ENCODE measurements at places on chromosomes 3 and 15.

- DNase-seq, result no peak
Observed at GRCh38 chr3:37477275-37477674, 302.9 kb upstream of the LRRFIP2 start.

- DNase-seq, result no peak
Observed at GRCh38 chr3:10757821-10758130, 58.3 kb upstream of the SLC6A11 start.

DNA sequence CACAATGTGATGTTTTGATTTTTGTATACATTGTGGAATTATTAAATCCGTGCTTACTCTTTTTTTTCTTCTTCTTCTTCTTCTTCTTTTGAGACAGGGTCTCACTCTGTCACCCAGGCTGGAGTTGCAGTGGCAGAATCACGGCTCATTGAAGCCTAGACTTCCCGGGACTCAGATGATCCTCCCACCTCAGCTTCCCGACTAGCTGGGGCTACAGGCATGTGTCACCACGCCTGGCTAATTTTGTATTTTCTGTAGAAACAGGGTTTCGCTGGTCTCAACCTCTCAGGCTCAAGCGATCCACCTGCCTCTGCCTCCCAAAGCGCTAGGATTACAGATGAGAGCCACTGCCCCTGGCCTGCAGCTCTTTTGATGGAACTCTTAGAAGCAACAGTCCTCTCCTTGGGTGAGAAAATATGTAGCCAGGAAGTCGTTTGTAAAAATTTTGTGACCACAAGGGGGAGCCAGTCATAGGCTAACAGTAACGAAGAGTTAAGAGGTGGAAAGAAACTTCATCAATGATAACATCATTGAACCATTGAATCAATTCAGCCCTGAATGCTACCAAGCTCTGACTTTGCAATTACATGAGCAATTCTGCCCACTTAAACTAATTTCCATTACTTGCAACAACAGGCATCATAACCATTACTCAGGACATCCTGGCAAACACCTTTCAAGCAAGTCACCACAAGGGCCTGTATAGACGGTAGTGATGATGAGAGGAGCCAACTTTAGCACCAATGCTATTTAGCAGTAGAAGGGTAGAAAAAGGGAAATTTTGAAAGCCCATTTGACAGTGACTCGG, 16.7 kb upstream of the CMTM7 start:
- DNase-seq, result peak; percentile 57

DNA sequence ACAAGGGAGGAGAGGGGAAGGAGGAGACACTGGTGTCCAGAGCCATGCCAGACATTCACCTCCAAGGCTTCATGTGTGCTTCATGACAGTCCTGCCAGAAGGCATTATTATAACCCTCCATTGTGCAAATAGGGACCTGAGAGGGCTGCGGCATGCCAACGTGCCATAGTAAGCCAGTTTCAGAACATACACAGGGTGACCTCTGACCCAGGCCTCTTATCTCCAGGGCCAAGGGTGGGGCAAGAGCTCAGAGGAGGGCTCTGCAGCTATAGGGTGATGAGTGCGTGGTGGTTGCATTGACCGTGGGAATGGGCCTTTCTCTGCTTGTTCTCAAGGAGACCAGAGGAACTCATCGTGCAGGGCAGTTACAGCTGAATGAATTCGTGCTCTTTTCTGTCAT, 9.7 kb upstream of the ACSBG1 start:
- no peak for DNase-seq

GRCh38 chr15:94586099-94586498, 354.7 kb downstream of the MCTP2 start:
- DNase-seq, result no peak

DNA sequence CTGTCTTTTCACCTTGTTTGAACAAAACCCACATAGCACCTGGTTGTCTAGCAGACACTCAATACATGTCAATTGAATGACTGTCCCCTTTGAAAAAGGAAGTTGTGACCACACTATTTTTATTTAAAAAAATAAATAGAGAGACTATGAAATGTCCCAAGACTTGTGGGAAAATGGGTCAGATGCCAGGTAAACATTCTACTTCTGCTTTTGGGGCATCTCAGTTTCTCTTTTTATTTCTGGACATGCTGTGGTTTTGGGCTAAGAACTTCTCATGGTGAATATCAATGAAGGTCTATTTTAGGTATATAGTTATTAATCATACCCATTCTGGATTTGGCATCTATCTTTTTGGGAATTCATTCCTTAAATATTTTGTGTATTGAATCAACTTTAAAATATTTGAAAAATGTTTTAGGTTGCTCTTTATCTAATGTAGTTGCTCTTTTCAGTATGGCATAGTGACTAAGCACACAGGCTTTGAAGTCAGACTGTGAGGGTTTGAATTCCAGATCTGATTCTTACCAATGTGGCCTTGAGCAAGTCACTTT, 4.4 kb downstream of the TMEM45A start:
- DNase-seq, result no peak

DNA sequence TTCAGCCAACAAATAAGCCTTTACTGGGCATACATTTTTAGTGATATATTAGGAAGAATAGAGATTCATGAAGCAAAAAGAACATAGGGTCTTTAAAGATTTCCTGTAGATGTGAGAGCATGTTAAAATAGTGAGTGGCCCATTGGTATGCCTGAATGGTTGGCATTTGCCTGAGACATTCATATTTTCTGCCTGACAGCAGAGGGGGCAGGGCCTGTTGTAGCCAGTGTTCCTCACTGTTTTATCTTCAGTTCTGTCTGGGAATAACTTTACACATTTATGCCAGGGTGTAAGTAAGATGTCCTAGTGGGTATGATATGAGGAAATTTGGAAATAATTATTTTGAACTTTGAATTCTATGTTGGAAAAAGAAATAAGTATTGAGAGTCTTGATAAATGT, 704.7 kb upstream of the ARPP21 start:
- DNase-seq, result no peak

DNA sequence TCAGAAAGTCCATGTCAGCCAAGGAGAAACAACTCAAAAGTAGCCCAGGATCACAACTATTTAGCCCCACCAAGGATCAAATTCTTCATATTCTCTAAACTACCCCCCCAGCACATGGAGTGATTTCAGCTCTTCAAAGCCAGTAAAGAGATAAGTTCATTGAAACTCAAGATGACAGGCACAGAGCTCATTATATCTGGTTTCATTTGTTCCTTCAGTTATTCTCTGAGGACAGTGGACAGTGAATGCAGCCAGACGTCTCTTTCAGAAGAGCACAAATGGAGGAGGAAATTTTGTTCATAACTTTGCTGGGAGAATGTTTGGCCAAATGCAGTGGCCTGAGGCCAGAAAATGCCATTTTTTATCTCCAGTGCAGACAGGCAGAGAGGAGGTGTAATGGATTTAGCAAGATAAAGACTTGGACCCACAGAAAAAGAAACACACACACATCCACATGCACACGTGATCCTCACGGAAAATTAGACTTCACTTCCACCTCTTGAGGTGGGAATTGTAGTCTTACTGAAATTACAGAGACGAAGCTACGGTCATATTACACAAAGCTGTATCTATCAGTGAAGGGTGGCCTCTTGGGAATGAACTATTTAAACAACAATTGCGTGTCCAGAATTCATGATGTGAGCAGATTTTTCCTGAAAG, 64.6 kb downstream of the HES1 start:
- no peak for DNase-seq
